ENCODE measurements at places on chromosomes 11 and 22.

- no peak for DNase-seq
Measured at GRCh38 chr22:20034143-20034542, 13.2 kb downstream of the TANGO2 start.

DNA sequence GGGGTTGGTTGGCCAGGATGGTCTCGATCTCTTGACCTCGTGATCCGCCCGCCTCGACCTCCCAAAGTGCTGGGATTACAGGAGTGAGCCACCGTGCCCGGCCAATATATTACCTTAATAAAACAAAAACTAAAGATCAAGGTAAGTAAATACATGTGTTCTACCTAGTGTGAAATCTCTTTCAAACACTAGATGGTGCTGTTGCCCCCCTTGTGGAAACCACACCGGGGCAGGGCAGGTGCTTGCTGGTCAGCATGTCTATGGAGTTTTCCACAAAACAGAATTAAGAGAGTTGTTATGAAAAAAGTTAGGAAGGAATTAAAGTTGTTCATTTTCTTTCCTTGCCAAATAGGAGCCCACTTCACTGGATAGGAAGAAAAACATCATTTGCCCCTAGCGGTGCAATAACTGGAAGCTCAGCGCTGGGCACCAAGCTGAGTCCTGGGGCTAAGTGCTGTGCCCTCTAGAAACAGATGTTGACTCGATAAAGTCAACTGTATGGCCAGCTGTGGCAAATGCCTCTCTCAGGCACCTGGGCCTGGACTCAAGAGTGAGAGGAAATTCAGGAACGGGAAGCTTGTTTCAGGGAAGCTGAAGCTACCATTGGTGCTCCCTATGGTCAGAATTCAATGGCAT, 6.3 kb upstream of the KCNJ5 start:
- DNase-seq, result peak; percentile 66

GRCh38 chr11:15223318-15223717, 108.6 kb downstream of the INSC start:
- peak; percentile 22 for DNase-seq

DNA sequence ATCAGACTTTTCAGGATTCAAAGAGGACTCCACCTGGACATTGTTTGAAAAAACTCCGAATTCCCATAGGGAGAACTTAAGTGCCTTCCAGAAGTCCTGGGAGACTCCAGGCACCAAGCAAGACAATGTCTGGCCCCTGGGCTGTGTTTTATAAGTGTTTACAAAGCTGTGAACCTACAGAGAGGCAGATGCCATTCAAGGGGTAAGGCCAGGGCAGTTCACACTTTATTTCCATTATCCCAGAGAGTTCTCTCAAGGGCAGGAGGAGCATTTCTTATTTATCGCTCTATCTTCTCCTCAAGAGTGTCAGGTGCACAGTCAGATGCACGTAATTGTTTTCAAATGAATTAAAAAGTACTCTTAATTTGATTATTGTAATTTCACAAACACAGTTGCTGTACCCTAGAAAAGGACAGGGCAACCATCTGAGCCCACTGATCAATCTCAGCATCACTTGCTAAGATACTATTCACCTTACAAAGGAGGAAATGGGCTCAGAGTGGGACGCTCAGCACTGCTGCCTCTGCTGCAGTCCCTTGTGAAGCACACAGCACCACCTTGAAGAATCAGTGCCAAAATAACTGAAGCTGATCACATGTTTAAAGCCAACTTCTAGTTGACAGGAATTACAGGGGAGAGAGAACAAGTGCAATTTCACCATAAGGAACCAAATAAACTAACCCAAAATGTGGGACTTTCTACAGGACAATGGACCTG, 35.0 kb downstream of the RASSF10 start:
- DNase-seq, result no peak

GRCh38 chr11:78298291-78298771, 109.6 kb downstream of the USP35 start:
- DNase-seq, result no peak

GRCh38 chr11:12542186-12542935, 131.9 kb upstream of the TEAD1 start:
- DNase-seq, result no peak

GRCh38 chr11:27847496-27847895, 147.2 kb upstream of the BDNF start:
- no peak for DNase-seq

GRCh38 chr22:22870577-22871404, 16.8 kb upstream of the IGLL5 start:
- DNase-seq, result no peak

GRCh38 chr11:76135491-76135890, 70.8 kb downstream of the WNT11 start:
- DNase-seq, result no peak

DNA sequence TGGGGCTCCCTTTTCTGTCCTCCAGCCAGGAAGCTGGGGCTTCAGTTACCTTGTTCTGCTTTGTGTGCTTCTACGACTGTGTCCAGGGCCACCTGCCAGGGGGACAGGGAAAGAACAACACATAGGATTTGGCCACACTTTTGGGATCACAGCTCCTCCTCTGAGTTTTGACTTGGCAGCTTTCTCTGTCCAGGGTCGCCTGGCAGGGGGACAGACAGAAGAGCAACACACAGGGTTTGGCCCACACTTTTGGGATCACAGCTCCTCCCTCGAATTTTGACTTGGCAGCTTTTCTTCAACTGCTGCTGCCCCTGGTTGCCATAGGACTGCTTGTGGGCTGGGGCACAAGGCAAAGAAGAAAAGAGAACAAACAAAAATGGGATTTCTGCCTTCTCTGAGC, 19.1 kb downstream of the INCENP start:
- no peak for DNase-seq

DNA sequence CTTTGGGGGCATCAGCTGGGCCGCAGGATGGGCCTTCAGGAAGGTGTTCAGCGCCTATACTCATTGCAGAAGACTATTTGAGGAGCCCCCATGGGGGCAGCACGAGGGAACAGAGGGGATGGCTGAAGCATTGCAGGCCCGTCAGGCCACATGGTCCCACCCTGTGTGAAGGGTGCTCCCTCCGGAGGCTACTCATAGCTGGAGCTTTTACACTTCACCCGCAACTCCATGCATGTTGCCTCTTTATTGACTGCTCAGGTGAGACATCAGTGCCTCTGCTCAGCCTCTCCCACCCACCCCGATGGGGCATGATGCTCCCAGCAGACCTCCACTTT, 1500.9 kb downstream of the TBC1D22A start:
- no peak for DNase-seq

- DNase-seq, result no peak
Measured at GRCh38 chr11:17388609-17389210, at the start of gene KCNJ11. Gene KCNJ11 (minus strand): TSS chr11:17388659. CDS start chr11:17388091, 568 bp downstream.

DNA sequence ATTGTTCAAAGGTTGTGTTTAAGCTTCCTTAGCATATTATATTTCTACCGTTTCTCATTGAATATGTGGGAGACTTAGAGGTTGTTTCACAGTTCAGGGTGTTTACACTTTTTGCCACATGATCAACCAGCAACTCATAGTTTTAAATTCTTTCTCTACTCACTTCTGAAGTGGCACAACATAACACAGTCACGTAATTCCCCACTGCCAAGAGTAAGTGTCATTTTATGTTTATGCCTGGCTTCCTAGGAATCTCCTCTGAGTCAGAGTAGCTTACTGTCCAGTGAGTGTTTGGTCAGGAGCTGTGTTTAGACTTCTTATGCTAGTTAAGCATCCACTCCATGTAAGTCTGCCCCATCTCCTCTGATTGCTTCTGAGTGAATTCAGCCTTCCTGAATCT, 520.8 kb upstream of the KIRREL3 start:
- DNase-seq, result peak; percentile 70

- no peak for DNase-seq
Measured at GRCh38 chr11:70828593-70829082, 423.7 kb downstream of the SHANK2 start.

- peak; percentile 85 for DNase-seq
Measured at GRCh38 chr11:68003846-68004550, at the start of gene UNC93B1. Gene UNC93B1 (minus strand): TSS chr11:68004097. CDS start chr11:68004043, 54 bp downstream.

GRCh38 chr22:49153921-49154320, 673.8 kb downstream of the BRD1 start:
- DNase-seq, result no peak

DNA sequence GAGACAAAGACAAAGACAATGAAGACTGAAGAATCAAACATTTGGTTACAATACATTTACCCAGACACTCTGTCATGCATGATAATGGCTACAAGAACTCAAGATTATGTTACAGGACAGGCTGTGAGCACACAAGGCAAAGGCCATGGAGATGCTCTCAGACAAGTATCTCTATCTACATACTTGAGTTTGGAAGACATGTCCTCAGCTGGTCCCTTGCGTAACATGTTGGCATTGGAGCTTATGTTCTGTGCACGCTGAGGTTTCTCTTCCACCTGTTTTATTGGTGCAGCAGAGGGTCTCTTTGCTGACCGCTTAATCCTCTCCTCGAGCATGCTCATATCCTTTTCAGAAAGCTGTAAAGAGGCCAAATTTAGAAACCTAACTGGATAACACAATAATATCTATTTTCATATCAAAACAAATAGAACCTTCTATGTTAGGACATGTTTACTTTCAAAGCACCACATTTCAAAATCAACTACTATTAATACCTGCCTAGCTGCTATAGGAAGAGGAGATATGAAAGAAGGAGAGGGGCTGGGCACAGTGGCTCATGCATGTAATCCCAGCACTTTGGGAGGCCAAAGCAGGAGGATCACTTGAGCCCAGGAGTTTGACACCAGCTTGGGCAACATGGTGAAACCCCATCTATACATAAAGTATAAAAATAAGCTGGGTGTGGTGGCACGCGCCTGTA, 41.6 kb downstream of the F2 start:
- DNase-seq, result no peak
